ENCODE measurements at places on chromosomes 12 and 14.

GRCh38 chr12:53872367-53872766 is 66.3 kb upstream of the HOXC13 start:
- no peak for DNase-seq

DNA sequence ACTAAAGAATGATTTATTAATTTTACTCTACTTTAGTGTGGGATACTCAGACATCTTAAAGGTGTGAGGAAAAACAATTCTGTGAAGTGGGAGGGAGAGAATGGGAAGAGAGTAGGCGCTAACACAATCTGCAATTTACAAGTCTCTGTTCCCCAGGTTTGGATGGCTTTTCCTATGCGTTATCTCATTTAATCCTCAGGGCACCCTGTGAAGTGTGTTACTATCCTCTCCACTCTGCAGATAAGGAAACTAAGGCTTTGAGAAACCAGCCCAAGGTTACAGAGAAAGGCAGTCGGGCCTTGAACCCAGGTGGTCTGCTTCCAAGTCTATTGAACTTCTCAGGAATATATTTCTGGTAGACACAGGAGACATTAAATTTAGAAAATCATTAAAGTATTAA is 36.2 kb upstream of the TUBA1C start:
- no peak for DNase-seq

DNA sequence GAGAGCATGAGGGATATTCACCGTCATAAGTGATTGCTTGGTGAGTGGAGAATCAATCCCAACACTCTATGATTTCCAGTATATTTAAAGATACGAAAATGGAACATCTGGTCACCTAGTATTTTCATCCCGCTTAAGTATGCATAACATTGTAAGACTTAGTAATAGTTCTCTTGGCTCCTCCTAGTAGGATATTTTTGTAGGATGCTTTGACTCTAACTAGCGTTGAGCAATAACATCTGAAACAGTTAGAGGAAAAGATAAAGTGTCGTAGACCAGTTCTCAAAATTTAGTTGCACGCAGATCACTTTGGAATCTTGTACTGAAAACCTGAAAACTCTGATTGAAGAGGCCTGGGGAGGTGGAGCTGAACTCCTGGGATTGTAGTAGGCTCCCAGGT is 7.6 kb downstream of the SAMD4A start:
- no peak for DNase-seq

DNA sequence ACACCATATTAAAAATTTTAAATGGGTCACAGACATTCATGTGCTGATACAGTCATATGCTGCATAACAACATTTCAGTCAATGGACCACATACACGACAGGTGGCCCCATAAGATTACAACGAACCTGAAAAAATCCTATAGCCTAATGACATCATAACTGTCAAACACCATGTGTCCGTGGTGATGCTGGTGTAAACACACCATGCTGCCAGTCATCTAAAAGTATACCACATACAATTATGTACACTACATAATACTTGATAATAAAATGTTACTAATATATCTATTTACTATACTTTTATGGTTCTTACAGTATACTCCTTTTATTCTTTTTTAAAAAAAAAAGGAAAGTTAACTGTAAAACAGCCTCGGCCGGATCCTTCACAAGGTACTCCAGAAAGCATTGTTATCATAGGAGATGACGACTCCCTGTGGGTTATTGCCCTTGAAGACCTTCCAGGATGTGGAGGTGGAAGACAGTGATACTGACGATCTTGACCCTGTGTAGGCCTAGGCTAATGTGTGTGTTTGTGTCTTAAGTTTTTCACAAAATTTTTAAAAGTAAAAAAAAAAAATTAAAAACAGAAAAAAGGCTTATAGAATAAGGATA is 5.0 kb upstream of the TDG start:
- DNase-seq, result no peak

DNA sequence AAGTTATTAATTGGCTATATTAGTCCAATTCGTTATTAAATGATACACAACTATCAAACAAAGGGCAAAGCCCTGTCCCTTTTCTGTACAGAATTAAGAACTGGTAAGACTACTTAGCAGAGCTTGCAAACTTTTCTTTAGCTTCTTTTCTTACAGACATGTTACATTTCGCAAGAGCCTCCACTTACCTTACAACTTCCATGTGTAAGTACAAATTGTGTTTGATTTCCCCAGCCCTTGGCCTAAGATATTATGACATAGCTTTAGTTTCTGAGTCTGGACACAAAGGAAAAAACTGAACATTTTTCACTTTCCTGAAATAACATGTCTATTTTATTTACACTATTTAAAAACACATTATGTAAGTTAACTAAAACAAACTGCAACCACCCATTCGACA is 1.7 kb downstream of the ATF7 start:
- DNase-seq, result no peak
